ENCODE measurements at places on chromosomes 12 and 14. TPM values are rescaled to one million over a fixed set of nuclear protein-coding genes. Genes with fewer than 3 reads are reported as not detected.

The IL22 gene
- not detected for total RNA-seq

The LRRC10 gene
- not detected for total RNA-seq

The FAM90A1 gene
- not detected for total RNA-seq

The PAX9 gene
- total RNA-seq, result not detected

- DNase-seq, result no peak
Measured at GRCh38 chr14:57692671-57693070, 173.2 kb downstream of the SLC35F4 start.
